ENCODE measurements at places on chromosomes 4 and X.

GRCh38 chrX:70969635-70970481 is 39.0 kb upstream of the SLC7A3 start:
- no peak for DNase-seq

DNA sequence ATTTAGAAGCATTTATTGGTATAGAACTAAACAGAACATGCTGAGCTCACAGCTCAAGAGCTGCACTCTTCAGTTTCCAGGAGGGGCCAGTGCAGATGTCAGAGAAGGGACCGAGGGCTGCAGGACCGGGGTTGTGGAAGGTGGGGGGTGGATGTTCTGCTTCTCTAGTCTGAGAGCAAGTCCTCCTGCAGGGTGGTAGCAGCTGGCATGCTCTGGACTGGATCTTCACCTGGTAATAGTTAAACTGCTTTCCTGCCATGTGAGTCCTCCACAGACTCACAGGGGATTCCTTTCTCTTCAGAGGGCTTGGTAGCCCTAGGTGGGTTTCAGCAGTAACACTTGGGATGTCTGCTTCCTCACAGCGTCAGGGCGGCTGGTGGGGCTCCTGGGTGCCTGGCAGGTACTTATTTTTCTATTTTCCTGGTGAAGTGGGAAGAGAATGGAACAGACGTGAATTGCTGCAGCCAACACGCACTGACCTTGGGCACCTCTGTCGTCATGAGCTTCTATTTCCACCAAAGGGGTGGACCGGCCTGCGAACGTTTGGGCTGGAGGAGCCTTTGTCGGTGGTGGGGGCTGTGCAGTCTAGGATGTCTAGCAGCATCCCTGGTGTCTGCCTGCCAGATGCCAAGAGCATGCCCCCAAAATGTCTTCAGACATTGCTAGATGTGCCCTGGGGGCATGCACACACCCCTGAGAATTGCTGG is 2.5 kb downstream of the MAEA start:
- no peak for DNase-seq

DNA sequence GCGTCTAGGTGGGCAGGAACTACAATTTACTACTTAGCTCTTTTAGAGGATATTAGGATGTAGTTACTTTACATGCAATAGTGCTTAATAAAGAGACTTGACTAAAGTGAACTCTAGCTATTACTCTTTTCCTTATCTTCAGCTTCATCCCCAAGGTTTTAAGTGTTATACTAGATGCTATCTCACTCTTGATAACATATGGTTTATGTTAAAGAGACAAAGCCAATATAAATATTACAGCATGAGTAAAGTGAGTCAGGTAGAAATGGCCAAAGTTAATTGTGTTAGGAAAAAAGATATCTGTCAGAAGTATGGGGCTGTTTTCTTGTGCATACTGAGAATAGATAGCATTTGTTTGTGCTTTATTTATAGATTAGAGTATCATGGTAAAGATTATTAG is 80.5 kb downstream of the STAG2 start:
- no peak for DNase-seq

DNA sequence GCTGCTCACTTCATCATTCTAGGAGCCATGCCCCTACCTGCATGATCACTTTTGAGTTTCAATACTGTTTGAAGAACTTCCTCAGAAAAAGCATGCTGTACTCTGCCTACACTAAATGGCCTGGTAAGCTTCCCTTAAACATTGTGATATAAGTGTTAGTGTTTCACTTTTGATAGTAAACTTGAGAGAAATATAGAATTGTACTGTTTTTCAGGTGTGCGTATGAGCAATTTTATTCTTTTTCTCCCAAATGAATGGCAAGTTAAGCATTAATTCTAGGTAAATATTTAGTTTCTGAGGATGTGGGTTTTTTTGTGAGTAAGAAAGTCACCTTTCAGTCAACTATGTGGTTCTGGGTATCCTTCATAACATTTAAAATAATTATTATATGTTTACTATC is 484.5 kb downstream of the IL15 start:
- no peak for DNase-seq
